Stimulated activated CD8-positive, alpha-beta memory T cell treated with anti-CD3 and anti-CD28 coated beads, Interleukin-4, amount 100 ng/mL, for 48 hours (primary cell): ENCODE measurements at places on chromosomes 7 and 10.

- no peak for DNase-seq
These were observed 149.5 kb downstream of the SFMBT2 start for GRCh38 chr10:7261351-7261750.

GRCh38 chr7:121833991-121834390 is 39.0 kb upstream of the PTPRZ1 start:
- no peak for DNase-seq

GRCh38 chr10:59470570-59470969 is 108.2 kb upstream of the FAM13C start:
- no peak for DNase-seq

DNA sequence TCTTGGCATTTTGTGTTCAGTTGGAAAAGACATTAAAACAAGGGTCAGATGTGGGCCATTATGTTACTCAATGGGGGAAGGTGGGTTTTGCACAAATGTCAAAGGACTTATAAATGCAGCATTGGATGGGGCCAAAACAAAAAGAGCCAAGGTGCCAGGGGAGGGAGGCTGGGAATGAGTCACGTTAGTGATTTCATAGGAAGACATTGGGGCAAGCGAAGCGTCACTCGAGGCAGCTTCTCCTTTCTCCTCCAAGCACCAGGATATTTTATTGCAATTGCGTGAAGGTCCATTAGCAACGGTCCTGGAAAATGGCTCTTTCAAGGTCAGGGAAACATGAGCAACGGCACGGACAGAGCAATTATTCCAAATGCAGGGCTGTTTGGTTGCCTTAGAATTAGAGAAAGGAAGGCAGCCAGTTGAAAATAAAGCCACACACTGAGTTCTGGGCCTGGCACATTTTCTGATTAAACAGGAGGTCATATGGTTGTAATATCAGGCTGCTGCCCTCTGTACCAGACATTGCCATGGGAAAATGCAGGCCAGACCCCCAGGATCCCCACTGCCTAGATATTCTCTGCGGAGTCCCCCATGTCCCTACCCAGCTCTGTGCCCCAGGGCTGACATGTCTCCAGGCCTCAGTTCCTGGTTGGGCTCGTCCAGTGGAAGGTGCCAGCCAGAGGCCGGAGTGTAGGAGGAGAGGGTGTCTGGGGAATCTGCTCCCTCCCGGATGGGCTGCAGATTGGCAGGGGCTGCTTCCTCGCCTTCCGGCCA is 63.3 kb upstream of the NANOS1 start:
- DNase-seq, result no peak

- no peak for DNase-seq
These were observed 147.1 kb downstream of the MPP7 start for GRCh38 chr10:28155726-28156125.

DNA sequence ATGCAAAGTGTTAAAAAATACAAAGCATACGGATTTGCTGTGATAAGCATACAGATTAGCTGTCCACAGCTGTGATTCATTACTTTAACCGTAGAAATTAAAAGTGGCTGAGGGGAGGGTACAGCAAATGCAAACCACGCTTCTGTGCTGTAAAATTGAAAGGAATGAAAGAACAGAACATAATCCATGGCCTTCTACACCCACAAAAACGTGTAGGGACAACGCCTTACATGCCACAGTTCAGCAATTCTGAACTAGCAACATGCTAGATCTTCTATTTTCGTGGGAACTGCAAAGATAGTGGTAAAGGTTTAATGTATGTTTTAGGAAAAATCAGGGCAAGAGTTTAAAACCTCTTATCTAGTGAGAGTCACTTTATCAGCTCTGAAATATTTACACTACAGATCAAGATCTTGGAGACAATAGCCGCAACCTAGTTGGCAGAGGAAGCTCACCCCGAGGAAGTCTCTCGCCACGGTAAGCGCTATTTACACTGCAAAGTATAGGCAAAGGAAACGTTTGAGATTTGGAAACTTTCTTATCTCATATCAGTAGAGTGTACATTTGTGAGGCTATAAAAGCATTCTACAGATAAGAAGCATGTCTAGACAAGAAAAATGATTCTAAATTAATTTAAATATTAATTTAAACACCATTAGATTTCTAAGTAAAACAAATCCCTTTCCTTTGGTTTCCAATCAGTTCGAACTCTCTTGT is 193.6 kb downstream of the MLLT10 start:
- DNase-seq, result no peak

GRCh38 chr10:112875476-112876267 is 74.4 kb upstream of the TCF7L2 start:
- DNase-seq, result no peak

GRCh38 chr7:129271500-129272355 is 46.9 kb downstream of the AHCYL2 start:
- peak; percentile 65 for DNase-seq

GRCh38 chr7:48847917-48848316 is 76.4 kb upstream of the CDC14C start:
- DNase-seq, result no peak

DNA sequence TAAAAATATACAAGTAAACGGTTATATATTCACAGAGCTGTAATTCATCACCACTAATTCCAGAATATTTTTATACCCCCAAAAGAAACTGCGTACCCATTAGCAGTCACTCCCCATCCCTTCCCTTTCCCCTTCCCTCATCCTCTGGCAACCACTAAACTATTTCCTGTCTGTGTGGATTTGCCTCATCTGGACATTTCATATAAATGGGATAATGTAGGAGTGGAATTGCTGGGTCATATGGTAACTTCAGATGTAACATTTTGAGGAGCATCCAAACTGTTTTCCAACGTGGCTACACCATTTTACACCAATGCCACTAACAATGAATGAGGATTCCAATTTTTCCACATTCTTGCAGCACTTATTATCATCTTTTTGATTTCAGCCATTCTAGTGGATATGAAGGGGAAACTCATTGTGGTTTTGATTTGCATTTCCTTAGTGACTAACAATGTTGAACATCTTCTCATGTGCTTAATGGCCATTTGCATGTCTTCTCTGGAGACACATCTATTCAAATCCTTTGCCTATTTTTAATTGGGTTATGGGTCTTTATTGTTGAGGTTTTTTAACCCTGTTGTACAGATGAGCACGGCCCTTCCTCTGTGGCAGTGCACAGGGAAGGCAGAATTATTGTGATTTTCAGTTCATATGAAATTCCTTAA is 79.2 kb downstream of the RBM20 start:
- no peak for DNase-seq

- DNase-seq, result no peak
These were observed 116.5 kb upstream of the LRRN3 start for GRCh38 chr7:110974441-110974840.

- DNase-seq, result no peak
These were observed 126.1 kb downstream of the AOAH start for GRCh38 chr7:36598054-36598674.

GRCh38 chr10:43352951-43353350 is 18.5 kb upstream of the FXYD4 start:
- no peak for DNase-seq

GRCh38 chr7:151352512-151352911 is 10.9 kb downstream of the NUB1 start:
- no peak for DNase-seq

- DNase-seq, result no peak
These were observed 37.3 kb upstream of the CCNY start for GRCh38 chr10:35299016-35299415.

DNA sequence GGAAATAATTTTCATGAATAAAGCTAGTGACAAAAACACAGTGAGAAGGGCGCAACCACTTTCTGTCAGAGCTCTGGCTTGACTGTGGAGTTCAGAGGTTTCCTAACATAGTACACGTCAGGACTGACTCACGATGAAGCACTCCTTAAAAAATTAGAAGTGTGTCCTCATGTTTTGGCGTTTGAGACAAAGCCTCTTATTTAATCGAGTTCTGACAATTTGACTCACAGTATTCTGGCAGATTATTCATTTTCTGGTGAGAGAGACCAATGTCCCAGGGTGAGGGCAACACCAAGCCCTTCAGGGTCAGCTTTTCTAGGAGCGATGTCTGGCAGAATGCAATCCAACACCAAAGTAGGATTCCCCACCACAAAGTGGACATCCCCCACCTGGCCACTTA is 108.7 kb downstream of the DIP2C start:
- no peak for DNase-seq

GRCh38 chr7:106277976-106278375 is 6.8 kb downstream of the NAMPT start:
- no peak for DNase-seq

GRCh38 chr10:48701941-48702340 is 17.3 kb downstream of the WDFY4 start:
- DNase-seq, result no peak

- no peak for DNase-seq
These were observed 366.5 kb upstream of the SEMA3C start for GRCh38 chr7:81285142-81285871.

DNA sequence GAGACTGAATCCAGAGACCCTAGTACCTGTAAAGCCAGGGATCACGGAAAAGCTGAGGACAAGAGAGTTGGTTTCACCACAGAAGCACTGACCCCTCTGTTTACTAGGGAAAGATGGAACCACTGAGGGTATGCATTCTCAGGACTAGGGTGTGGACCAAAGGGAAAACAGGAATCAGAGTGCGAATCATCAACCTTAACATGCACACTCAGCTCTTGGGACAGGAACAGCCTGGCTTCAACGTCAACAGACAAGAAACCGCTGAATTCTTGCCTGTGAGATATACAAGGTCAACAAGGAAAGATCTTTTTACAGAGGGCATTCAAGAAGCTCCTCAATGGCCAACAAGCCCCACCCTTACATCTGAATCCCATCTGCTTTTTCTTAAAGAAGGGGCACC is 14.9 kb downstream of the TNRC18 start:
- DNase-seq, result no peak

- DNase-seq, result no peak
These were observed 52.8 kb downstream of the C10orf105 start for GRCh38 chr10:71666639-71667386.

DNA sequence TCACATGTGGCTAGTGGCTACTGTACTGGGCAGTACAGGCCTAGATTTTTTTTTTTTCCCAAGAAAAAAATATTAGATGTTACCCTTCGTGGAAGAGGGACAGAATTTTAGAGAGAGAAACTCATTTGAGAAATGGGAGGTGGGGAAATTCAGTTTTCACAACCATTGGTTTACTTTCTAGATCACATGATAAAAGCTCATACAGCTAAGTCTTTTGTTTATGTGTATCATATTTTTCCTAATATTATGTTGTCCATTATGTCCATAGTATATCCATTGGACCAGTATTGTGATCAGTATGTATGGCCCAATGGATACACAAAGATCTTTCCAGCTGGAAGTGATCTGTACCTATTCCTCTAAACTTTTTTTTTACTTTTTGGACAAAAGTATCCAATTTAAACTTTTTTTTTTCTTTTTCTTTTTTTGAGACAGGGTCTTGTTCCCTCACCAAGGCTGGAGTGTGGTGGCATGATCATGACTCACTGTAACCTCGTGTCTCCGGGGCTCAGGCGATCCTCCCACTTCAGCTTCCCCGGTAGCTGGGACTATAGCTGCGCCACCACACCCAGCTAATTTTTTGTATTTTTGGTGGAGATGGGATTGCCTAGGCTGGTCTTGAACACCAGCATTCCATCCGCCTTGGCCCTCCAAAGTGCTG is 4.1 kb downstream of the CALU start:
- DNase-seq, result no peak

GRCh38 chr7:154953006-154953684 is 49.8 kb downstream of the PAXIP1 start:
- peak; percentile 88 for DNase-seq

DNA sequence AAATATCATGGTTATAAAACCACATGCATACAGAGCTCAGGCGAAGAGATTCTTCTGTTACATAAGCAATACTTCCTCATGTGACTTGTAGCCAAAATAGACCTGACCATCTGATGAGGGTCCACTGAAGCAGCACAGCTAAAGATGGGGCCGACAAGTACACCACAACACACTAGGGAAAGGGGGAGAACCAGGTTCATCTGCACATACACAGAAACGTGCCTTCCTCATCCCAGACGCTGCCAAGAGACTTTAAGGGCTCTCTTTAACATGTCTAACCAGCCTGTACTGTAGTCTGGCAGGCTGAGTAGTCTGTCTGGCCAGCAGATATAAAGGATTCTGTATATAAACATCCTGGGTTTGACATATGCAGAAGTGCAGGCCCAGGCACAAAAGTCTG is 30.3 kb downstream of the ERCC6 start:
- DNase-seq, result no peak

GRCh38 chr10:110010486-110011378 is 2.9 kb downstream of the ADD3 start:
- DNase-seq, result no peak

GRCh38 chr10:118571123-118571522 is 24.3 kb downstream of the PRLHR start:
- DNase-seq, result no peak

DNA sequence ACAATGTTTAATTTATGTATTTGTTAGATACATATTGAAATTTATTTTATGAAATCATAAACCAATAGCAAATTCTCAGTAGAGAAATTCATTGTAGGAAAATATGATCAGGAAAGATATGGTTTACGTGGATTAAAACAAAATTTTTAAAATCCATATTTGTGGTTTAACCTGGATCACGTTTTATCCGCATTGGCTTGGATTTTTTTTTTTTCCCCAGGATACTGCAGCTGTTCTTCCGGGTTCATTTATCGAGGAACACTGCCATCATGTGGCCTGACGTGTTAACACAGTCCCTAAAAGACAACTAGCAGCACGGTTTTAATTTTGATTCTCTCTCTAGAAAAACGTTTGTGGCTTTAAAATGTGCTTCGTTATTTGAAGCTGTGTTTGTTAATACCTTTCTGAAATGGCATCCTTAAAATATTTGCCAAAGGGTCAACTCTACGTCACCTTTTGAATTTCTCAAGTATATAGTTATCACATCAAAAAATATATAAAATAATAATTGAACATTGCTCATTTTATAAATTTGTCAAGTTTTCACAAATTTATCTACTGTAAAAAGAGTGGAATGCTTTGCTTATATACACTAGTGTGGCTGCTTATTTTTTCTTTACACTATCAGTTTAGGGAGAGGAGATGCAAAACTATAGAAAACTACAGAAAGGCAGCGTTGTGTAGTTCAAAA is 8.7 kb upstream of the ASB4 start:
- DNase-seq, result peak; percentile 52

DNA sequence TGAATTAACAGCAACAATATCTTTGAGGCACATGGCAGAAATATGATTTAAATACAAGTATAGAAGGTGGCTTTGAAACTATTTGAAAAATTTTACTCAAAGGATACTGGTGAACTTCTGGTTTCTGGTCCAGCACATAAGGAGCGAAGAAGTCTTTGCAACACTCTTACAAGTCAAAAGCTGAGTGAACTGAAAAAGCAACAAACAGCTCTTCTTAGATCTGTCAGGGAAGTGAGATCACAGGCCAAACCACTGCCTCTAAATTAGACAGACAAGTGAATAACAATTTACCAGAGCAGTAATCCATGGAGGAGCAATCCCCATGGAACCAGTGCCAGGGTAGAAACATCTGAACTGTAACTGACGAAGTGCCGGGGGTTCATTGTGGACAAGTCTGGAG is 9.6 kb upstream of the VWC2 start:
- DNase-seq, result no peak

GRCh38 chr10:60096761-60097513 is 190.6 kb upstream of the CCDC6 start:
- no peak for DNase-seq
